ENCODE measurements at places on chromosomes 1 and 21.

GRCh38 chr1:33219886-33220661 lies 36.2 kb upstream of the ZNF362 start:
- DNase-seq = no peak

- no peak for DNase-seq
Observed at GRCh38 chr1:26281971-26282370, 2.1 kb downstream of the SH3BGRL3 start.

DNA sequence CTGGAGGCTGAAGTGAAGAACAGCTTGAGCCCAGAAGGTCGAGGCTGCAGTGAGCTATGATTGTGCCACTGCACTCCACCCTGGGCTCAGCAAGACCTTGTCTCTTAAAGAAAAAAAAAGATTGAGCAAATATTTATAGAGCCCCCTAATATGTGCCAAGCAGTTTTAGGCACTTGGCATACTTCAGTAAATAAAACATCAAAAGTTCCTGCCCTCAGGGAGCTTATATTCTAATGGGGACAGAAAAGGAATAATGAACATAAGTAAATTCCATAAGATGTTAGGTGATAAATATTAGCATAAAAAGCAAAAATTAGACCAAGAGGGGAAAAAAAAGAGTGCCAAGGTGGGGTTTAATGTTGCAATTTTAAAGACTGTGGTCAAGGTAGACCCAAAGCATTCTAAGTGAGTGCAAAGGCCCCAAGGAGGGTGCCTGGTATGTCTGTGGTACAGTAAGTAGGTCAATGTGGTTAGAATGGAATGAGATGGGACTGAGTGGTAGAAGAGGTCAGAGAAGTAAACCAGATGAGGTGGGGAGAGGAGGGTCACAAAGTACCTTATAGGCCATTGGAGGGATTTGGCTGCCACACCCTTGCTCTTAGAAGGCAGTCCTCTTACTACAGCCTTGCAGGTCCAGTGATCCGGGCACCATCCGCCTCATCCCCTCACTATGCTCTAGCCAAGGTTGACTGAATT lies 2.2 kb upstream of the TOE1 start:
- no peak for DNase-seq

- no peak for DNase-seq
Observed at GRCh38 chr1:225876900-225877510, 5.2 kb downstream of the TMEM63A start.

DNA sequence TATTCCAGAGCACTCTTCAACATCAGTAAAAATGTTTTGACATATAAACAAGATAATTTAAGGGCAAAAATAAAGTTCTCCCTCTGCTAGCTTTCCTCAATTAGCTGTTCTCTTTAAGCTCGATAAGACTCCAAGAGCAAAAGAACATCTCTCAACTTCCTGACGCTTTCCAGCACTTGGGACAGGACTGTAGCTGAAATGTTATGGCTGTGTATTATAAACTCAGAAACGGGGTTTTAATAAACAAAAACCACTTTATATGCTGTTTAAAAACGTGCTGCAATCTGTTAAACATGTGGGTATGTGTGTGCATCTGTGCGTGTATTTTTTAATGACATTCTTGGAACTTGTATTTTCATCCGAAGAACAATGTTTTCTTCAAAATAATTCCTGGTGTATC lies 71.5 kb upstream of the RGS2 start:
- no peak for DNase-seq

DNA sequence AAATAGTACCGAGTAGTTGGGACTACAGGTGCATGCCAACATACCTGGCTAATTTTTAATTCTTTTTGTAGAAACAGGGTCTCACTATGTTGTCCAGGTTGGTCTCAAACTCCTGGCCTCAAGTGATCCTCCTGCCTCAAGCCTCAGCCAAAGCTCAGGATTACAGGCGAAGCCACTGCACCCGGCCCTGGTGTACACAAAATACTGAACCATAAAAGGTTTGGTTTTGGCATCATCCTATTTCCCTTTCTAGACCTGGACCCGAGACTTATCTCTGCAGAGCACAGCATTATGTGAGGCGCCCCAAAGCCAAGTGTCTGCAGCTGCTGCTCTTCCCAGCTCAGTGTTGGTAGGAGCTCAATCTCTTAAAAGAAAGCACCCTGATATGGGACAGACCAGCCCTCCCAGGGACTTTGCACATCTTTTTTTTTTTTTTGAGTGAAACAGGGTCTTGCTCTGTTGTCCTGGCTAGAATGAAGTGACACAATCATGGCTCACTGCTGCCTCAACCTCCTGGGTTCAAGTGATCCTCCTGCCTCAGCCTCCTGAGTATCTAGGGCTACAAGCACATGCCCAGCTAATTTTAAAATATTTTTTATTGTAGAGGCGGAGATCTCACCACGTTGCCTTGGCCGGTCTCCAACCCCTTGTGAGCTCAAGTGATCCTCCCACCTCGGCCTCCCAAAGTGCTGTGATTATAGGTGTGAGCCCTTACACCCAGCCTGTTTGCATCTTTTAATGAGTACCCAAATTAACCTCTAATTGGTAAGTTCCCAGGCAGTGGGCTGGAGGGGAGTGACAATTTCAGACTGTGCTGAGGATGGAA lies 20.4 kb downstream of the TEX35 start:
- no peak for DNase-seq

- no peak for DNase-seq
Observed at GRCh38 chr1:241605146-241605805, 34.9 kb downstream of the CHML start.

- DNase-seq = no peak
Observed at GRCh38 chr1:29849991-29850757, 613.9 kb downstream of the PTPRU start.

- DNase-seq = no peak
Observed at GRCh38 chr1:99648107-99648506, 2.2 kb downstream of the PALMD start.

GRCh38 chr21:45013260-45013841 lies 61.0 kb upstream of the ADARB1 start:
- DNase-seq = no peak

DNA sequence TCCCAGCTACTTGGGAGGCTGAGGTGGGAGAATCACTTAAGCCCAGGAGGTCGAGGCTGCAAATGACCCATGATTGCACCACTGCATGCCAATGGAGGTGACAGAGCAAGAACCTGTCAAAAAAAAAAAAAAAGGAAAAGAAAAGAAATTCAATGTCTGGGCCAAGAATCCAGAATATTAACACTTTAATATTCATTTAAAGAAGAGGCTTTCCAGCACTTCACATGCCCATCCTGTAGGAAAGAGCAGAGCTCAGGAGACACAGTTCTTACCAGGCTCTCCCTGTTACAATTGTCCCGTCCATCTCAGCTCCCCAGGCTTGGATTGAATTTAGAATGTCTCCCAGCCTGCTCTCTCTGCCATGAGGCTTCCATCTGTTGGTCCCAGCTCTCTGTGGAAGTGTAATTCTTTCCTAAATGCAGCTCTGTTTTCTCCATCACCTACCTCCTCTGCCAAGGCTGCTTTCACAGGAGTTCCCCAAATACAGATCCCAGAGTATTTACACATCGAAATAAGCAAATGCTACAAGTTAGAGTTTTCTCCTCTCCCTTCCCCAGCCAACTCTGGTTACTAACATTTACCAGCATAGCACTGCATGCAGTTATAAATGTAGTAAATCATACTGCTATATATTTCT lies 116.6 kb upstream of the CDC42BPA start:
- DNase-seq = no peak

GRCh38 chr1:212386029-212386428 lies 28.7 kb downstream of the PACC1 start:
- no peak for DNase-seq

DNA sequence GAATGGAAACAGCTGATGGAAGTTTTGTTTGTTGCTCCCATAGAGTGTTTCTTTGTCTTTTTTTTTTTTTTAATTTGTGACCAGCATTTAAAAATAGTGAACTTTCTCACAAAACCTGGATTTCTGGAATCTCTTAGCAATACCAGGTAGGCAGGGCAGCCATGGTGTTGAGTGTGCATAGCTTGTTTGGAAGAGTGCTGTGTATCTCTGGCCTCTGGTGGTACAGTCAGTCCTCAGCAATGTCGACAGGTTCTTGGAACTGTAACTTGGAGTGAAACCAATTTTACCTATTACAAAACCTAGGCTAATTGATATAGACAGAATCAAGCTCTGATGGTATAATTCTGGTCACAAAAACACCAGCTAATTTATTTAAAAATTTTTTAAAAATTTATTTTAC lies 6.7 kb downstream of the AADACL3 start:
- DNase-seq = no peak

DNA sequence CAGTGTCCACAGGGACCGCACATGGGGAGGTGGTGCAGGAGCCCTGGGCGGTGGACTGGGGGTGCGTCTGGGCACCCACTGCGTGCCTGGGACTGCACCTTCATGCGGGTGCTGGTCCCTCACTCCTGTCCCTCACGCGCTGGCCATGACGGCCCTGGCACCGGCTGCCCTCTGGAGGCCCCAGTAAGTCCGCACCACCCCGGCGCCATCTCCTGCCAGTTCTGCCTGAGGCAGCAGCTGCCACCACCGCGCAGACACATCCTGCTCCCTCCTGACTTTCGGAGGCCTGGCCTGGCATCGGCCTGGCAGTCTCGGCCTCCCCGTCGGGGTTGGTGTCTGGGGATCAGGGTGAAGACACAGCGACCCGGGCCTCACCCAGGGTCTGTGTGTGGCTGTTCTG lies 64.8 kb downstream of the MORN1 start:
- DNase-seq = no peak

DNA sequence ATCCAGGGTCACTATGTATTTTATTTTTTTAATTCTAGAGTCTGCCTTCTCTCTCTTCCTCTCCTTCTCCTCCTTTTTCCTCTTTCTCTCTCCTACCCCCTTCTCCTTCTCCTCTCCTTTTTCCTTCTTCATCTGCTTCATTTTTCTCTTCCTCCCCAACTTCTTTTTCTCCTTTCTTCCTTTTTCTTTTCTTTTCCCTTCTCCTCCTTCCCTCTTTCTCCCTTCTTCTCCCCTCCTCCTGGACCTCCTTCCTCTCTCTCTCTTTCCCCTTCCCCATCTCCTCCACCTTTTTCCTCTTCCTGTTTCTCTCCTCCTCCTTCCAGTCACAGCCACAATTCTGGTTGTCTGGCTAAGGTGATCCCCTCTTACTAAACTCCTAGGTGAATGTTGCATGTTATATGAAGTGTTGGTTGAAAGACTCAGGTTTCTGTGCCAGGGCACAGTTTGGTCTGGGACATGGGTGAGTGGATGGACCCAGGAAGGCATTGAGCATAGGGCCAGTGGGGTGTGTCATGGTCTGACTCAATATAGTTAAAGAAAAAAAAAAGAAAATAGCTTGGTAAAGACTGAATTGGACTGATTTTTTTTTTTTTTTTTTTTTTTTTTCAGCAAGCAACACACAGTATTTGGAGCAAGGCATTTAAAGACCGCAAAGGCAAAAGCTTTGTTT lies 266.9 kb downstream of the TGFB2 start:
- DNase-seq = no peak

GRCh38 chr1:19635646-19636045 lies 8.5 kb upstream of the NBL1 start:
- no peak for DNase-seq

DNA sequence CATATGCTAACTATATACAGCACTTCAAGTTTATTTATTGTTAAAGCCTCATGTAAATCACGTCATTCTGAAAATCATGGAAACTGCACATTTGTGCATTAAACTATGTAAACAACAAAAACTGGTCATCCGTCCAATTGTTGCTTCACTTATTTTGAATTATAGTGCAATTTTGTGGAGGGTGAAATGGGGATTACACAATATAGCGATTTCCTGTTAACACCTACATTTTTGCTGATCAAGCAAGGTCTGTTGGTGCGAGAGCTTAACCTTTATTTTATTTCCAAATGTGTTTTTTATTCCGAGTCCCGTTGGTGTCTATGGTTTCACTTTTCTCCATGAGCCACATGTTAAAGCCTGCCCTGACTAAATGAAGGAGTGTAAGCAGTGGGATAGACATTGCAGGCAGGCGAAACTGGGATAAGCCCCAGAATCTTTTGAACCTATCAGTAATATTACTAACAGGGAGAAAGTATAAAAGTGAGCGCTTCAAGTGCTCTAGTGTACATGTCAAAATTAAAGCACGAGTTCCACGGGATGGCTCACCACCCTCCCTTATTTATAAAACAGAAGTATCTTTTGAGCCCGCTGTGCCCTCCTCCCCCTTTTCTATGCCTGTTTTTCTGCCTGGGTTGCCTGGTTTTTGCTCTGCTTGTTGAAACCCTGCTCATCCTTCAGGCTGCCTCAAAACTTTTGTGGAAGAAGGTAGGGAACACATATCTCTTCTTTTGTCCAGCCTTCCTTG lies 120.7 kb downstream of the NFIA start:
- no peak for DNase-seq

DNA sequence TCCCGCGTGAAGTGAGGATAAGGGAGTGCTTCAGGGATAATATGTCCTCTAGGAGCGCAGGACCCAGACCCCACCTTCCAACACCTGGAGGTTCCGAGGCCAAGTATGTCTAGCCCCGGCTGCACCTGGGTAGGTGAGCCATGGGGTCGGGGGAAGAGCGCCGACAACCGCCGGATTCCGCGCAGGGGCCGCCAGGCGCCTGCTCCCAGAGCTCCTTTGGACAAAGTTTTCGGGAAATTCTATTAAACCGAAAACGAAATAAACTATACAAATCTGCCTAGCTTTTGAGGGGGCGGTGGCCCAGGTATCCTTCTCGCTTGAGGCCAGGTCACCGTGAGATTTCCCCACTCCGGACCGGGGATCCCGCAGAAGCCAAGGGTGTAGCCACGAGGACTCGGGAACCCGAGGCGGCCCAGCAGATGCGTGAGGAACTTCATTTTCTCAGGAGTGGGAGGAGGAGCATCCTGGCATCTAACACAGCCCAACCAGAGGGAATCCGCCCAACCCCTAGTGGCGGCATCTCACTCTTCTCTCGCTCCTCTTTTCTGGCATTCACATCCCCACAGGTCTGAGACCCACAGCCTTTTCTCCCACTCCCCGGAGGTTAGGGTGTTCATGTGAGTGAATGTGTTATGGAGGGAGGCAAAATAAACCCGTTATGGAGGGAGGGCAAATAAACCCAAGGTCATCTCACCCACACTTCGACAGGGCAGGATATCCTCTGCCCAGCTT lies 2.3 kb upstream of the DMRTA2 start:
- no peak for DNase-seq

- no peak for DNase-seq
Observed at GRCh38 chr1:221521686-221522085, 220.2 kb downstream of the DUSP10 start.

DNA sequence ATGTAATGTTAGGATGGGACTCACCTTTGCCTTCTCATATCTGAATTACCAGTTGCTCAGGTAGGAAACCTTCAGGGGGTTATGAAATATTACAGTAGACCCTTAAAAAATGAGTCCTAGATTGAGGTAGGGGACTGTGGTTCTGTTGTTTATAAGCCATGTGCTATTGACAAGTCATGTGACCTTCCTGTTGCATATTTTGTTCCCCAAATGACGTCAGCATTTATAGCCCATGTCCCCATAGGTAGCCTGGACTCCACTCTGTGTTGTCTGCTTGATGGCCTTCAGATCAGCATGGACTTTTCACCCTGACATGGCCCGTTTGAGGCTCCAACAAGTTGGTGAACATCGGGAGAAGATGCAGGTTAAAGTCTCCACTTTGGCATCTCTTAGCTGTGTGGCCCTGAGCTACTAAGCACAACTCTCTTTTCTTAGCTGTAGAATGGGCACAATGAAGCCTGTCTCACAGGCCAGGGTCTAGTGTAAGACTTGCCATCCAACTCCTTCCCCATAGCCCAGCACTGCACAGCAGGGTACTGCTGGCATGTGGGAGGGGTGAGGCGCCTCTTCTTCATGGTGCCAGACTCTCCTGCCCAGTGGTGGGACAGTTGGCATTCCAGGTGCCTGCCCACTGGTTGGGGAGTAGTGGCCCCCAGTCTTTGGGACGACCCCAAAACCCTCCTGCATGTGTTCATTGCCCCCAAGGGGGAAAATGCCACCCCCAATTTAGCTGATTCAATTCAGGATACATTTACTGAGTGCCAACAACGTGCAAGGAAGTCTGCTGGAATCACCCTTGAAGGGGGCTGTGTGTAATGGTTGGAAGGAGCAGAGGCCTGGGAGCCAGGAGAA lies 36.1 kb upstream of the TTC22 start:
- no peak for DNase-seq

Data from amygdala (tissue), 56 donors.